ENCODE measurements at places on chromosomes 1 and 21.

GRCh38 chr21:32735524-32735923, 7.7 kb upstream of the SYNJ1 start:
- no peak for DNase-seq

GRCh38 chr1:46301808-46302640, 1.4 kb downstream of the LRRC41 start:
- peak; percentile 38 for DNase-seq

GRCh38 chr1:112516141-112516540, 7.4 kb downstream of the WNT2B start:
- no peak for DNase-seq

DNA sequence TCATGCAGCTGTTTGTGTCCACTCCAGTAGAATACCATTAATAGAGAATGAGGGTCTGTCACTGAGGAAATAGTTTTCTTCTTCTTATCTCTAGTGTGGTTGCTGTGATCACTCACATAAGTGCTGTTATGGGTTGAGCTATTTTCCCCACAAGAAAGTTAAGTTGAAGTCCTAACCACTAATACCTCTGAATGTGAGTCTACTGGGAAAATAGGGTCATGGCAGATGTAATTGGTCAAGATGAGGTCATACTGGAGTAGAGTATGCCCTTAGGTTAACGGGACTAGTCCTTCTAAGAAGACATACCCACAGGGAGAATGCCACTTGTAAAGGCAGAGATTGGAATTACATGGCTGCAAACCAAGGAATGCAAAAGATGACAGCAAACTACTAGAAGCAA, 70.5 kb upstream of the COL24A1 start:
- DNase-seq: no peak

DNA sequence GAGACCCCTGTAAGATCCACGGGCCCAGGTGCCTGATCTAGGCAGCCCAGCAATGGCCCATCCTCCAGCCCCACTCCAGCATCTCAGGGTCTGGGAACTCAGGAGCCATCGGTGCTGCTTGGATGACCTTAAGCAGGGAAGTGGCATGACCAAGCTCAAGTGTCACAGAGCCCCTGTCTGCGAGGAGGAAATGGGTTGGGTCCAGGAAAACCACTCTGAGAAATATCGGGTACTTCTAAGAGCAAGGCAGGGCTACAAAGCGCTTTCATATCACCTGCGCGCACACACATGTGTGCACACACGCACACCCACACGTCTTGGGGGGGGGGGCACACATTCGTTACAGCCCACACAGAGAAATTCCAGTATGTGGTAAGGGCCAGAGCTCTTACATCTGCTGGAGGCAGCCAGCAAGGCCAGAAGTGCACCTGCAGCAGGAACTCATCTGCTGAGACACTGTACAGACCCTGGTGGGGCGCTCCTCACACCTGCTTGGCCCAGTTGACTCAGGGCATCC, 32.6 kb upstream of the SPOCD1 start:
- no peak for DNase-seq

- no peak for DNase-seq
These were observed 2.2 kb downstream of the HES4 start for GRCh38 chr1:997713-997992.

GRCh38 chr1:2169200-2169836, 25.3 kb downstream of the FAAP20 start:
- no peak for DNase-seq

- no peak for DNase-seq
These were observed 4.3 kb downstream of the PFKL start for GRCh38 chr21:44304011-44304616.

GRCh38 chr21:15761507-15762100, 31.8 kb downstream of the USP25 start:
- no peak for DNase-seq

Measured in renal cortex interstitium (tissue), 15 donors.